Muscle of arm (tissue), 14 donors: ENCODE measurements at places on chromosomes 5 and 9. TPM values are rescaled to one million over a fixed set of nuclear protein-coding genes. Genes with fewer than 3 reads are reported as not detected.

Gene CDKN2AIPNL
- 26.3 TPM for polyA plus RNA-seq

Gene ZNF883
- not detected for polyA plus RNA-seq

Gene C8G
- polyA plus RNA-seq, result 0.44 TPM

Gene PRR16
- polyA plus RNA-seq, result 23.0 TPM

DNA sequence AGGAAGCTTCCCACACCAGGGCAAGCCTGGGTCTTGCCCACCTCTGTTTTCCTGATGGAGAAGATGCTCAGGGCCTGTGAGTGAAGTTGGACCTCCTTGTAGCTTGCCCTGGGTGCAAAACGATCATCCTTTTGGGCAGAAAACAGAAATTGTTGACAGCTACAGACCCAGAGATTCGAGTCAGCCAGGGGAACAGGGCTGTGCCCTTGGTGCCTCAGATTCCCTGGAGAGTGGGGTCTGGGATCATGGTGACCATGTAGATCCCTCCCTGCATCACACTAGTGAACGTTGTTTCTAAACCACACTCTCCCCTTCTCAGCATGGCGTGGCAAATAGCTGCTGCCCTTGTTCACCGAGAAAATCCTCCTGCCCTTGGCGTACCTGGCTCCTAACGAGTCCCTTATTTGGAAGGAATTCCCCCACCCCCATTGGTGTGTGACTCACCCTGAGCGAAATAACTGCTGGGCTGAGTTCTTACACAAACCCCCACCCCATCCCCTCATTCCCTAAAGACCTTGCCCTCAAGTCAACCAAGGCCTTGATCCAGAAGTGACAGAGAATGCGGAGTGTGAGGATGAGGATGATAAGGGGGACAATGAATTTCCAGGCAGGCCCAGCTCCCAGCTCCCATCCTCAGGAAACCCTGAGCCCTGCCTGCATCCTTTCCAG lies 1.1 kb upstream of the DCANP1 start:
- DNase-seq, result no peak

DNA sequence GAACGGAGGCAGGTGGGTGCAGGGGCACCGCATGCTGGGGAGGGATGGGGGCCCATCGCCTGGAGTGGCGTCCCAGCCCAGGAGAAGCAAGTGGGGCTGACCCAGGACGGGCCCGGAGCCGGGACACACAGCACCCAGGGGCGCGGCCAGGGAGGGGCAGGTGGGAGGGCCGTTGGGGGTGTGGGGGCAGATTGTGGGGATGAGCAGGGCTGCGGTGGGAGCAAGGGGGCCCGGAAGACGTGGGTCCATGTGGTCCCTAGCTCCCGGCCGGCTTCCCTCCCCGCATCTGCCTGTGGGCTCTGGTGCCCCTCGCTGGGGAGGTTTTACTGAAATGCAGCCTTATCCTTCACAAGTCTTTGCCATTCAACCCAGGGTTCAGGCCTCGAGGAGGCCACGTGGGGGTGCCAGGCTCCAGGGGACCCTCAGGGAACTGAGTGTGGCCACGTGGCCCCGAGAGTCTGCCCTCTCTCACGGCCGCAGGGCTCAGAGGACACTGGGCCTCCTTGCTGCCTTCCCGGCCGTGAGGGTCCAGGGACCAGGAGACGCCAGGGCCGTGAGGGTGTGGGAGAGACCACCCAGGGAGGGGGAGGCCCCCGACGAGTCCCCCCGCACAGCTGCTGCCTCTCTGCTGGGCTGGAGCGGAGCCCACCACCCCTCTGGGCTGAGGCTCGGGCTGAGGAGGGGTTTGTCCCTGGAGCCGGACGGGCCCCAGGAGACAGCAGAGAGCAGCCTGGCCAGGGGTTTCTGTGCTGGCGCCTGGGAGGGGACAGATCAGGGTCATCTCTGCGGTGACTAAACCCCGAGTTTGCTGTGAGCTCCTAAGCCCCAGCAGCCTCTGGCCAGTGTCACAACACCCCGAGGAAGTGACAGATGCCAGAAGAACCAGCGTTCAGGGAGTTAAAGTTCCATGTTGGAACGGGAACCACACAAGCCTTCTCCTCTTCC lies 35.2 kb downstream of the SLC9A3 start:
- no peak for DNase-seq

- DNase-seq, result no peak
Observed at GRCh38 chr5:93305984-93306383, 275.0 kb downstream of the NR2F1-AS1 start.

- peak; percentile 44 for DNase-seq
Observed at GRCh38 chr9:128494108-128494745, 10.3 kb upstream of the GLE1 start.

DNA sequence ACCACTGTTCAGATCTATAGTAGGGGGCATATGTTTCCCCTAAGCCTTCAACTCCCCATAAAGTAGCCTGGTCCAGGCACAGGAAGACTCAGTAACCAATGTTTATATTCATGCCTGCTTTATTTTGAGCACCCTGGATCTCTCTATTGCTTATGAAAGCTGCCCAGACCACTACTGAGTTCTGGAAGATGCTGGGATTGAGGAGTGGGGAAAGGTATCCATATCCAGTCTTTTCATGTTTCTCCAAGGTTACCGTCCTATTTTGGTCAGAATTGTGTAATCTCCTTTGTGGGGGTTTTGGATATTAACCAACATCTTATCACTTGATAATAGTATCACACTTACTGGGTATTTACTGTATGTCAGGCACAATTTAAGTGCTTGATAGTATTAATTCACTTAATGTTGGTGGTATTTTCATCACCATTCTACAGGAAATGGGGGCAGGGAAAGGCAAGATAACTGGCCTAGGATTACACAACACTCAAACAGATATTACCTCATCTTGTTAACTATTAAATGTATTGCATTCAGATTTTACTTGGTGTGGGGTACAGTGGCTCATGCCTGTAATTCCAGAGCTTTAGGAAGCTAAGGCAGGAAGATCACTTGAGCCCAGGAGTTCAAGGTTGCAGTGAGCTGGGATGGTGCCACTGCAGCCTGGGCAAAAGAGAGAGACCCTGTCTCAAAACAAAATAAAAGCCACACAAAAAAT lies 36.3 kb downstream of the RUSC2 start:
- no peak for DNase-seq

- DNase-seq, result no peak
Observed at GRCh38 chr9:22790329-22790728, 343.7 kb downstream of the DMRTA1 start.

DNA sequence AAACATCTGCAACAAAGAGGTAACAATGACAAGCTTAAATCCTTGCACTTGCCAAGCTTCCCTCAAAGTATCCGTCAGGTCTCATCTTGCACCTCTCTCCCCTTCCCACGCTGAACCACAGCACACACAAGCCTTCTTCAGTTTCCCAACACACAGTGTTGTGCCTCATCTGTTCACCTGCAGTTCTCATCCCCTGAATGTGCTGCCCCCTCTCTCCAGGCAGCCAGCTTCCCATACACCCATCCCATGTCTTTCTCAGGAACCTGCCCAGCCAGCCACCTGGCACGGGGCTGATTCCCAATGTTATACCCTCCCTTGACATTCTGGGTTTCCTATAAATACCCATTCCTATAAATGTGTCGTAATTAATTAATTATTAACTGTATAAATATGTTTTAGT lies 314.8 kb downstream of the PRELID2 start:
- DNase-seq, result no peak

- no peak for DNase-seq
Observed at GRCh38 chr5:79495311-79495710, 18.6 kb downstream of the HOMER1 start.

DNA sequence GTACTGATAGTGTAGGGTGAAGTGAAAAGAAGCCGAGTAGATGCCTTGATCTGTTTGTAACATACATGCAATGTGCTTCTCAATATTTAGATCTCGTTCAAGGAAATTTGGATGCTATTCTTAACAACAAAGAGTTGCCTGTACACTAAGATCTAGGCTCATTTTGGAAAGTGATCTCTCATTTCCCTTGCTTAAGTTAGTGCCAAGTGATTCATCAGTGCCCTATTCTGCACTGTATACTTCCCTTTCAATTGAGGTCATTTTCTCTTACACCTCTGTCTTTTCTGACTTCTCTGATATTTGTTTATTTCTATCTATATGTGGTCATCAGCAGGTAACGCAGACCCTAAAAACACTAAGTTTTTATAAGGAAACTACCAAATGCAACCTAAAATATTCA lies 528.6 kb upstream of the PTPRD start:
- no peak for DNase-seq

- peak; percentile 20 for DNase-seq
Observed at GRCh38 chr9:115262477-115262876, 144.5 kb upstream of the TNC start.

- DNase-seq, result no peak
Observed at GRCh38 chr9:121088576-121088975, 13.8 kb downstream of the CNTRL start.

DNA sequence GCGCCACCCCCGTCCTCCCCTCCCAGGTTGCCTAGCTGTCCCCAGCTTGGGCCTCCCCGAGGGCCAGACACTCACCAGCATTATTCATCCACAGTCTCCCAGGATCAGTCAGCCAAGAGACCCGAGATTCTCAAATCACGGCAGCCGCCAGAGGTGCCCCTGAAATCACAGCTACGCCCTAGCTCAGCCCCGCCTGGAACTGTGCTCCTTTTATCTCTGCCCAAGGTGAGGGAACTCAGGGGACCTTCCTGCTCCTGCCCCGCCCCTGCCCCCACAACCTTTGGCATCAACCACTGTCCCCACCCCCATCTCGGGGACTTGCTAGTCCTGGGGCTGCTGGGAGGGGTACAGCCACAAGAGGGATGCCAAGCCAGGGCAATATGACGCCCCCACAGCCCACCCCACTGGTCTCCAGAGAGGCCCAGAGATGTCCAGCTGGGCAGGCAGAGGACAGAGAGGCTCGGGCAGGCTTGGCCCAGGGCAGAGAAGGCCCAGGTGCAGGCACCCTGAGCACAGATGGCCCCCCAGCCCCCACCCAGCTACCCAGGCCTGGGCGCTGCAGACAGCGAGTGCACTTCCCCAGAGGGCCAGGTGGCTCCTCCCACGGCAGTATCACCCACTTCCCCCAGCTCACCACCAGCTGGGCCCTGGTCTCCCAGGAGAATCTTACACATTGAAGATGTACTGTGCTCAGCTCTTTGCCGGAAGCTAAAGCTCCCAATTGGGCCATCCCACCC lies at the start of gene FUT7:
Gene FUT7 (minus strand): TSS at position 185 of the 737 bp plus-strand sequence. CDS start 97 bp downstream, at position 88.
- no peak for DNase-seq

GRCh38 chr5:3827624-3828023 lies 232.0 kb downstream of the IRX1 start:
- no peak for DNase-seq
